ENCODE measurements at places on chromosomes 4 and X.

DNA sequence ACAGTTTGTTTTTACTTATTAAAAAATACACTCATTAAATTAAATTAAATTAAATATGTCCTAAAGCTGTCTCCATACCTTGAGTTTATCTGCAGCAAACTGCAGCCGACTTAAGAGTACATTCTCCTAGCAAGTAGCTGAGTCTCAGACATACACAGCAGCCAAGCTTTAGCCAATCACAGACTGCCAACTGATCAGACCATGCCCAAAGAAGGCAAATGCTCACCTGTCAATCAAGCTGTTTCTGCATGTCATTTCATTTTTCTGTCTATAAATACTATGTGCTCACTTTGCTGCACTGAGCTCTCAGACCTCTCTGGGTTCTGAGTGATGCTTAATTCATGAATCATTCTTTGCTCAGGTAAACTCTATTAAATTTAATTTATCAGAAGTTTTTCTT, 280.9 kb upstream of the EPHA5 start:
- no peak for DNase-seq

GRCh38 chr4:45346816-45347435, 620.6 kb upstream of the GNPDA2 start:
- no peak for DNase-seq

DNA sequence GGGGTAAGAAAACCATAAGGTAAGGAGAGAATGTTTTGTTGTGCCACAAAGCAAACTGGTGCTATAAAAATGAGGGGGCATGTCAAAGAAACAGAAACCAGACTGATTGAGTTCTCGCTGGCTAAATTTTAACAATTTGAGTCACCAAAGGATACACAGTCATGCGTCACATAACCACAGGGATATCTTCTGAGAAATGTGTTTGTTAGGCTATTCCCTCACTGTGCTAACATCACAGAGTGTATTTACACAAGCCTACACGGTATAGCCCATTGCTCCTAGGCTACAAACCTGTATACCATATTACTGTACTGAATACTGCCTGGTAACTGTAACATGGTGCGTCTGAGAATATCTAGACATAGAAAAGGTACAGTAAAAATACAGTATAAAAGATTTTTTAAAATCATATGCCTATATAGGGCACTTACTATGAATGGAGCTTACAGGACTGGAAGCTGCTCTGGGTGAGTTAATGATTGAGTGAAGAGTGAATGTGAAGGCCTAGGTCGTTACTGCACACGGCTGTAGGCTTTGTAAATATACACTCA, 50.1 kb downstream of the FBXW7 start:
- no peak for DNase-seq

DNA sequence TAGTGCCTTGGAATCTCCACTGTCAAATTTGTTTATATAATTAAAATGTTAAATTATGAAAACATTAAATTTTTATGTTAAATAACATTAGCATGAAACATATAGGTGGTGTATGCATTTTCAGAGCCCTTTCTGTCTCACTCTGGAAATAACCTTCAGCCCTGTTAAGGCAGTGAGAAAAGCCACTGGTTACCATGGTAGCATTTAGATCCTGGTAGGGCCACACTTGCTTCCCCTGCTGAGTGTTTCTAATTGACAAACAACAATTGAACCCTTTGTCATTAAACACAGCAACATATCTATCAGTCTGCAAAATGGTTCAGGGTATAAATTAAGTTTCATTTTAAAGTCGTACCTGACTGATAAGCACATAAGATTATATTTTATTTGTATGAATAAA, 63.5 kb downstream of the PDK3 start:
- DNase-seq = no peak

DNA sequence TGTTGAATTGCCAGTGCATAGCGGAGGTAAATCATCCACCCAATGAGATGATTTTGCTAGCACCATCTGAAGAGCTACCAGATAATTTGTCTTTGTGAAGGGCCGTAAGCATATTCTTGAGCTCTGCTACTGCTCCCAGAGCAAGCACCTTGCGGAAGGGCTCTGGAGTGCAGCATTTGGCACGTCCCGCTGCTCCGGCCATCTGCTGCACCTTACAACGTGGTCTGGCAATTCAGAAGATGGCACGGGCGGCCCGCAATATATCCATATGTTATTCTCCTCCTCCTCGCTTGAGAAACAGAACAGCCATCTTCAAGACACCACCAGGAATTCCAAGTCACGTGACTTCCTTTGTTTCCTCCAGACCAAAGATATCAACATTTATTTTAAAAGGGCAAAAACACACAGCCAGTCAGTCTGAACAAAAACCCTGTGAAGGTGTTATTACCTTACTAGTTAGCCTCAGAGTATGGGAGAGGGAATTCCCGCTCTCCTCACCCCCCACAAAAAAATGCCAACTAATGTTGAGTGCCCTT, 1095.7 kb upstream of the TENM3 start:
- no peak for DNase-seq

All from ascending aorta (tissue), 2 donors.